ENCODE measurements at places on chromosomes 2 and 18. TPM values are rescaled to one million over a fixed set of nuclear protein-coding genes. Genes with fewer than 3 reads are reported as not detected.
A peak's percentile ranks its signal among the peaks of the same experiment; 100 is the strongest.

Gene ARL5A
- total RNA-seq, result 44.1 TPM

- H3K27me3 ChIP-seq, result no peaks in the 10 kb centered on the region
- no peaks in the 10 kb centered on the region for H3K4me1 ChIP-seq
- DNase-seq, result no peak
- H3K4me3 ChIP-seq, result no peak overlapping the region
These were observed 11.5 kb upstream of the PARD3B start for GRCh38 chr2:204533629-204534370.

GRCh38 chr18:963276-963675 lies 58.6 kb downstream of the ADCYAP1 start:
- no peaks in the 10 kb centered on the region for H3K27me3 ChIP-seq
- H3K4me3 ChIP-seq, result no peak overlapping the region
- H3K27ac ChIP-seq, result no peak overlapping the region
- H3K36me3 ChIP-seq, result no peaks in the 10 kb centered on the region
- H3K4me1 ChIP-seq, result no peaks in the 10 kb centered on the region

DNA sequence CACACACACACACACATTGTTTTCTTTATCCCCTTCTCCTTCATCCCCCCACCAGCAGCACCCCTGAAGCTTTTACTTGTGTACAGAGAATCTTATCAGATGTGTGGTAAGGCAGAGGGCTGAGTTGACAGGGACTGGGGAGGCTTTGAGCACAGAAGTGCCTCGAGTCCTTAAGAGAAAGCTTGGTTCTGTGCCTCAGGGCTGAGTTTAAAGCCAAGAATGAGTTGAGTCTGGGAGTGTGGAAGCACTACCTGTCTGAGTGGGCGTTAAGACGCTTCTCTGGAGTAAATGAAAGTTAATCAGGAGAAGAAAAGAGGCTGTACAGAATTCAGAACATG lies 2.7 kb downstream of the ID2 start:
- H3K27me3 ChIP-seq, result no peaks in the 10 kb centered on the region
- H3K4me3 ChIP-seq, result peak overlapping the region; percentile 98
- H3K27ac ChIP-seq, result peak overlapping the region; percentile 83

GRCh38 chr2:194260185-194260584 lies 1396.8 kb upstream of the SLC39A10 start:
- no peaks in the 10 kb centered on the region for H3K36me3 ChIP-seq
- H3K27ac ChIP-seq, result no peak overlapping the region
- no peak for DNase-seq
- no peaks in the 10 kb centered on the region for H3K4me1 ChIP-seq
- no peaks in the 10 kb centered on the region for H3K27me3 ChIP-seq

DNA sequence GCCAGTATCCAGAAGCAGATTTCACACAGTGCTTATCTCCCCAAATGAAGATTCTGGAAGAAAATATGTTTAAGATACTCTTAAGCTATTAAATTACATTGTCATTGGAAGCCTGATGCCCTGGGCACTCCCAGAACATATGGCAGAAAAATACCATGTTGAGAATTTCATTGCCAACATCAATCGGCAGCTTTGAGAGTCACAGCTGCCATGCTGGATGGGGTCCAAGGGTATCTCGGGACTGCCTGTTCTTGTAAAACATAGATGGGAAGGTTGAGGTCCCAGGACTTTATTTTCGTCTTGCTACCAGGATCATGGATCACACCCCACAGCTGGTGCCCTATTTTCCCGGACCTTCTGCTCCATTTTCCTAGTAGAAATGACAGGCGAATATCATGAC lies 632.5 kb downstream of the SUCLG1 start:
- no peak overlapping the region for H3K27ac ChIP-seq
- H3K27me3 ChIP-seq, result no peaks in the 10 kb centered on the region
- no peak for DNase-seq
- no peaks in the 10 kb centered on the region for H3K36me3 ChIP-seq
- H3K4me1 ChIP-seq, result no peaks in the 10 kb centered on the region

DNA sequence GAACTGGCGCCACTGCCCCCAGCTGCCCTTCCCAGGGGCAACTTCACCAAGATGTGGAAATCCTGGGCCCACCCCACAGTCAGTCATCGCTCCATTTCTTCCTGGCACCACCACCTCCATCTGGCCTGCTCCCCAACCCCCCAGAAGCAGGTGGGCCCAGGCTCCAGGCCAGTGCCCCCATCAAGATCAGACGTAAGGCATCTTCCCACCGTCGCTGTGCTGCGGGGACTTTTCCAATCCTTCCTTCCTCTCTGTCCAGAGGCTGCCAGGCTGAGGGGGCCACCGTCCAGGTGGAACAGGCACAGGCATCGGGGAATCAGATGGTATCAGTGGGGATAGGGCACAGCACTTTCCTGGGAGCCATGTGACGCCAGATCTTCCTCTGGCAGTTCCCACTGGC lies 8.1 kb downstream of the PRLH start:
- H3K4me3 ChIP-seq, result no peak overlapping the region
- no peak for DNase-seq
- H3K27me3 ChIP-seq, result no peaks in the 10 kb centered on the region

GRCh38 chr2:199570934-199571333 lies 113.2 kb upstream of the SATB2 start:
- no peak overlapping the region for H3K27ac ChIP-seq
- no peaks in the 10 kb centered on the region for H3K27me3 ChIP-seq
- H3K36me3 ChIP-seq, result no peaks in the 10 kb centered on the region
- no peak for DNase-seq

DNA sequence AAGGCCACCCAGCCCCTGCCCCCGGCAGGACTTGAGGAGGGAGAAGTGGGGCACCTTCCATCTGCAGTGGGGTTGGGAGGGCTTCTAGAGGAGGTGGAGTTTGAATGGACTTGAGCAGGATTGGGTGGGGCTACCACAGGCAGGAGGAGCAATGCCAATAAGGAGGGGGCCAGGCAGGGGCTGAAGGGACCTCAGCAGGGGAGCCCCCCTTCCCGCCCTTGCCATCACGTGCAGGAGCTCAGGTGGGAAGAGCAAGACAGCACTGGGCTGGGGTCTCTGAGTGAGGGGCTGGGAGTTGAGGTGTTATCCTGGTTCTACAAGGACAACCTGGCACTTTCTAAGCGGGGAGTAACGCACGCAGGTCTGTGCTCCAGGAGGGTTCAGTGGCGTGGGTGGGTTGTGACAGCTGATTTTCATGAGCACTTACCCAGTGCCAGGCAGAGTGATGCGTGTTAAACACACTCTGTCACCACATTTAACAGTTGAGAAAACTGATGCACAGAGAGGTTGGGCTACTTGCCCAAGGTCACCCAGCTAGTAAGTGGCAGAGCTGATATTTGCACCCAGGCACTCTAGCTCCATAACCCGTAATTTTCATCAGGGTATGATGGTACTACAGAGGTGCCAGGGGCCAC lies 4.8 kb downstream of the CHRND start:
- no peak for DNase-seq
- no peak overlapping the region for H3K4me3 ChIP-seq
- H3K27ac ChIP-seq, result no peak overlapping the region
- no peaks in the 10 kb centered on the region for H3K36me3 ChIP-seq

DNA sequence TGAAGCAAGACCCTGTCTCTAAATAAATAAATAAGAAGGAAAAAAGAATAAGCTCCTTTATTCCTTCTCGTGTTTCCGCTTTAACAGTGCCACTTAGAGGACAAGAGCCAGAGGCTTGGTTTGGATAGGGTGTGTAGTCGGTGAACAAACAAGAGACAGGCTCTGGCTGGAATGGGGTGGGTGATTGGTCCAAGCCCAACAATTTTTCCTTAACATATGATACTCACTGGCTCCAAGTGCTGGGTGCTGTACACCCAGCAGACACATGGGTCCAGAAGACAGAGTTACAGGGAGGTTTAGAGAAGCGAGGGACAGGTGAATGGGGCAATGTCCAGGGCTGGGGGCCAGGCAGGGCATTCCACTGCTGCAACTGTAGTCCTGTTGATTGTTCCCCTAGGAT lies 77.8 kb downstream of the NCAPH start:
- H3K36me3 ChIP-seq, result no peaks in the 10 kb centered on the region
- DNase-seq, result no peak
- H3K27ac ChIP-seq, result peak overlapping the region; percentile 49
- H3K4me1 ChIP-seq, result peaks cover 24% of the 10 kb centered on the region

DNA sequence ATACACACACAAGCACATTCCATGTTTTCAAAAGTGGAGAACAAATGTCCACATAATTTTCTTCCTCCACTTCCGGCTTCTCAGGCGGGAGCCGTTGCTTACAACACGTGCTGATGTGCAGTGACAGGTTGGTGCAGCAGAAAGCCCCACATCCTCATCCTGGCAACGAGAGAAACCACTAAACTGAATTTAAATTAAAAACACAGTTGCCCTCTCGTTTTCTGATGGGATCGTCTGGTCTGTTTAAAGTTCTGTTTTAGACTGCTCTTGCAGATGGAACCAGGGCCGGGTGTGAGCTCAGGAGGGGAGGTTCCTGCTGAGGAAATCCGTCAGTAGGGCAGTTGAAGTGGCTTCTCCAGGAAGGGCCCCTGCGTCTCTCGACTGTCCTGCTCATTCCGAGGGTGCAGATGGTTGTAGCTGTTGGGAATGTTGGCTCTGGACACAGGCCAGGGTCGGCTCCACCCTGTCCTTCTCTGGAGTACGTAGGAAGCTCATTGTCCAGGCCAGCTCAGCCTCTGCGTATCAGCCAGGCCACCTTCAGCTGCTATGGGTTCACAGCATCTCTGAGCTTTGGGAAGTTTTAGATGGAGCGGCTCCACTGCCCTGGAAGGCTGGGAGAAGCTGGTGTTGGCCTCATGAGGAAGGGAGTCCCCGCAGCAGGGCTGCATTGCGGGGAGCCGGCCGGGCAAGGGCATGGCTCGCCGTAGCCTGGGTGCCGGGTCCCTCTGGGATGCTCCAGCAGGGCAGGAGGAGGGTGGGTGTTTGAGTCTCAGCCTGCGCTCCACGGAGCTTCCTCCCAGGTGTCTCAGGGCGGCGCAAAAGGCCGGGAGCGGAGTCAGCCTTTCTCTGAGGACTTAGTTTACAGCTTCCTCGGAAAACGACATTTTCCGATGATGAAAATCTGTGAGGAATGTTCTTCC lies 58.3 kb downstream of the NFATC1 start:
- H3K27me3 ChIP-seq, result no peaks in the 10 kb centered on the region
- H3K4me3 ChIP-seq, result no peak overlapping the region
- peaks cover 30% of the 10 kb centered on the region for H3K36me3 ChIP-seq
- H3K27ac ChIP-seq, result no peak overlapping the region
- H3K4me1 ChIP-seq, result peaks cover 15% of the 10 kb centered on the region

Gene MERTK
- 47.1 TPM for total RNA-seq

DNA sequence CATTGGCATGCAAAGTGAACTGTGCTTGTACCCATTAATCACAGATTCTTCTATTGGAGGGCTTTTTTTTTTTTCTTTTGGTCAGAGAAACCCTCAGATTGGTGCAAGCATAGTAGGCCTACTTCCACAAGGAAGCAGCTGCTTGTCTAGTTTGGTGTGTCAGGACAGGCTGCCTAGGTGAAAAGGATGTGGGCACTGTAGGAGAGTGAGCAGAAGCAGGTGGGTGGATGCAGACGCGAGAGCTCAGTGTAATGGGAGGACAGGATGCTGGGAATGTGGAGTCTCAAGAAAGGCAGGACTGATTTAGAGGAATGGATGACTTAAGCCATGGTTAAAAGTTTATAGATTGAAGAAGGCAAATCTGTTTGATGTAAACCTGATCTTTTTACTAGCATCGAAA lies 3.1 kb downstream of the ELP2 start:
- H3K27ac ChIP-seq, result no peak overlapping the region
- peaks cover 7% of the 10 kb centered on the region for H3K36me3 ChIP-seq
- H3K4me1 ChIP-seq, result peaks cover 12% of the 10 kb centered on the region
- DNase-seq, result no peak
- H3K4me3 ChIP-seq, result no peak overlapping the region
- no peaks in the 10 kb centered on the region for H3K27me3 ChIP-seq

DNA sequence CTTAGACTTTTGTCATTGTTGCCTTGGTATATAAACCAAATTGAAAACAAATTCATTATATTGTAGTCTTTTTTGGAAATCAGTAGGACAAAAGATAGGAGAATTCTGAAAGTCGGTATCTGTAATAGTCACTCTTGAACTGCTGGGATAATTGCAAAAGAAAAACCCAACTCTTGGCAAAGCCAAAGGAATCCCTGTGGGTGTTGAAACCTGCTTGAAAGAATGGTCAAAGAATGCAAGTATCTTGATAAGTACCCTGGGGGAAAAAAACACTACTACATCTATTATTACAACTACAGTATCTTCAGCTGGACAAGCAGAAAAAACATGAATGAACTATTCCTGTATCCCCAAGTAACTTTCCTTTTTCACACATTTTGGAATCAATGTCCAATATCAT lies 7.3 kb upstream of the FAM237A start:
- DNase-seq, result no peak
- no peak overlapping the region for H3K4me3 ChIP-seq
- no peaks in the 10 kb centered on the region for H3K36me3 ChIP-seq
- H3K4me1 ChIP-seq, result no peaks in the 10 kb centered on the region
- H3K27me3 ChIP-seq, result no peaks in the 10 kb centered on the region
- H3K27ac ChIP-seq, result no peak overlapping the region

Gene KIAA2012
- not detected for total RNA-seq

DNA sequence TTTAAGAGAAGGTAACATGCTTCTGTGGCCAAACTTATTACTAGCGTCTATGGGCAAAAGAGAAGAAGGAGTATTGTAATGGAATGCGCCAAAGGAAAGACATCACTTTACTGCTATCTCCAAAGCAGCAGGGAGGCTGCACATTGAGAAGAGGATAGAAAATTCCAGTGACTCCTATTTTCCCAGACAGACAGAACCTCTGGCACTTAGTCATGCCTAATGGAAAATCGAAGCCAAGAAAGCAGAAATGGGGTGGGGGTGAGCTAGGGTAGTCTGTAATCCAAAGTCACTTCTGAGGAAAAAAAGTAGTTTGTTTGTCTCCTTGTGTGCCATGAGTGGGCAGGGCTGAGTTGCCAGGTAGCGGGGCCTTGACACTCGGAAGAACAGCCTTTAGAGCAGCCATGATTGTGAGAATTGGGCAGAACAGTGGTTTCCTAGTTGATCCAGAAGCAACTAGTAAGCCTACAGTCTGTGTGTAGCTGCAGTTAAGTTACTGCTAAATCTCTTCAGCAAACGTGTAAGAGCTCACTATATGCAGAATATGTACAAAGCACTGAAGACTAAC lies 79.4 kb upstream of the FOSL2 start:
- no peak overlapping the region for H3K27ac ChIP-seq
- no peak overlapping the region for H3K4me3 ChIP-seq
- H3K4me1 ChIP-seq, result peaks cover under 1% of the 10 kb centered on the region
- no peak for DNase-seq

Gene TSPYL6
- total RNA-seq, result 0.14 TPM

DNA sequence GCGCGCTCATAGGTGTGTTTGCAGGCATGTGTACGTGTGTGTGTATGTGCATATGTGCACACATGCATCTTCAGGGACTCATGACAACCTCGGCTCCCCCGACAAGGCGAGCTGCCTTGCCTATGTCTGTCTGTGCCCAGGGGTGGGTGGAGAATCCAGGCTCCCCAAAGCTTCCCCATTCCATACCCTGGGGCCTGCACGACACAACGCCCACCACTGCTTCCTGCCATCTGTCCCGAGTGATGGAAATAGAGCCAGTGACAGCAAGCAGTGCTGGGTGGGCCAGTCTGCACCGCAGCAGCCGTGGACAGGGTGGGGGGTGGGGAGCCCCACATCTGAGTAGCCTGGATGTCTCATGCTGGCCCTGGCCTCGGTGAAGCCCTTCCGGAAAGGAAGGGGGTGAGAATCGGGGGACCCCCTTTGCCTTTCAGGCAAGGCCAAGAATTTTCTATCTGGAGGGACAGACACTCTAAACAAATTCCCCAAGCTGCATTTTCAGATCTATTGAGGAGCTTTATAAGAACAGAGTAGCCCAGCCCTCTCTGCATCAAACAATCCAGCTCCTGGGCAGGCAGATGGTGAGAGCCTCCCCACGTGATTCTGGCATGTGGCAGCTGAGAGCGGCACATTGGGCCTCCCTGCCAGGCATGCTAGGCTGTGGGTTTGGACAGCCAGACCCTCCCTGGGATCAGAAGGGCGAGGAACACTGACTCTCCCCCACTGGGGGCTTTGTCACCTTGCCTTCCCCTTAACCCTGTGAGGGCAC lies 4.9 kb downstream of the KCNIP3 start:
- H3K36me3 ChIP-seq, result no peaks in the 10 kb centered on the region
- H3K4me3 ChIP-seq, result no peak overlapping the region
- DNase-seq, result no peak
- H3K4me1 ChIP-seq, result peaks cover 18% of the 10 kb centered on the region
